ENCODE measurements at places on chromosomes 12 and 14.

GRCh38 chr12:116199160-116199706, 78.3 kb downstream of the MED13L start:
- DNase-seq = no peak

GRCh38 chr12:1252758-1253157, 261.7 kb downstream of the ERC1 start:
- DNase-seq = no peak

- DNase-seq = no peak
Observed at GRCh38 chr12:82896979-82897378, 210.3 kb downstream of the TMTC2 start.

DNA sequence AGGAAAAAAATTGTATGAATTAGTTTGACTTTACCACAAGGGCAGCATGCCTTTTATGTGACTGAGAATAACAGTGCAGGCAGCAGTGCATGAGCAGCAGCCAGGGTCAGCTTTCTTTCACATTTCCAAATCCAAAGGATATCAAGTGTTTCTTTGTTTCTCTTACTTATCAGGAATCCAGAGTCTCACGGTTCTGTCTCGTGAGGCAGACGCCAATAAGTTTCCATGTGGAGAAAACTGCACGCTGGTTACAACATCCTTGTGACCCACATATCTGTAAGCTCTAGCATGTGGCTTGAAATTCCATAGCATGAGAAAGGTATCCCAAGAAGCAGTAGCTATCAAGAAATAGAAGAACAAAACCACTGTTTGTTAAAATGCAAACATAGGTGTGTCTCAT, 27.6 kb downstream of the GALNT4 start:
- DNase-seq = no peak

DNA sequence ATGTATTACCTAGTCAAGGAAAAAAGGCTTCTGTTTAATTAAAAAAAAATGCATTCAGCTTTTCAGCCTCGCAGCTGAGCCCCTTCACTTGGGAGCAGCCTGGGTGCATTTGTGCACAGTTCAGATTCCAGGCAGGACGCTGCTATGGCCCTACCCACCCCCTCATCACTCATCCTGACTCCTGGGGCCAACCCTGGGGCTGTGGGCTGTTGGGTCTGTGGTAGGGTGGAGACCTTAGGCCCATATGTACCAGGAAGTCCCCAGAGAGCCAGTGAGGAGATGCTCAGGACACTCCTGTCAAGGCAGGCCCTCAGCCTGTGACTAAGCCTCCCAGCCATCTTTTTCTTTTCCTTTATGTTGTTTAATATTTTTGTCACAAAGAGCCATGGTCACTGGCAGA, 9.3 kb upstream of the CDCA4 start:
- DNase-seq = no peak

DNA sequence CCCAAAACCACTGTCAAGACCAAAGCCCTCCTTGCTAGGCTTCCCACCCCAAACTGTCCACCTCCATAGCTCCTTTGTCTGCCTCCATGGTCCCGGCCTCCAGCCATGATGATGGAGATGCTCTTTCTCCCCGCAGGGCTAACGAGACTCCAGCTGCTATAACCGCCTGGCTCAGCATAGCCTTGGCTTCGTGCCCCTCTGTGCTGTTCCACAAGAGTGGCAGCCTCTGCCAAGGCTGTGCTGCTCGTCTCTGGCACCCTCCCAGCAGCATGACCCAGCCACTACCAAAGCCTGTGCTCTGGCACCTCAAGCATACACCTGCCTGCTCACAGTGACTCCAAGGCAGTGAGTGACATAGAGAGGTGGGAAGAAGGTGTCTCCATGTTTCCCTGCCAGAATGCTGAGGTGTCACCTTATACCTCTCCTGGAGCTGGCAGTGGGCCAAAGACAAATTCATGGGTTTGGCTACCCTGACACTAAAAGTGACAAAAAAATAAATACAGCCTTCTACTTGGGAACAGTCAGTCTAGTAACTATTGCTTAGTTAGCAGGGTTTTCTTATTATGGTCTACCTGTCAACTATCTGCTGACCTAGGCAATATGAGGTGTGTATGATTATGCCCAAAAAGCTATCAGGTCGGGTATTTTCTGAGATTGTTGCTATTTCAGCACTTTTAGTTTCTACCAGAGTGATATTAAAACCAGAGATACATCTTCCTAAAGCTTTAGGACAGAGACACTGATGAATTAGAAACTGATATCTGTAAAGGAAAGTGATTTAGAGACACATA, 16.1 kb upstream of the KRT73 start:
- peak; percentile 49 for DNase-seq

GRCh38 chr12:110637869-110638441, 24.0 kb downstream of the TCTN1 start:
- DNase-seq = no peak

- no peak for DNase-seq
Observed at GRCh38 chr14:69699748-69700303, 67.1 kb upstream of the SRSF5 start.

DNA sequence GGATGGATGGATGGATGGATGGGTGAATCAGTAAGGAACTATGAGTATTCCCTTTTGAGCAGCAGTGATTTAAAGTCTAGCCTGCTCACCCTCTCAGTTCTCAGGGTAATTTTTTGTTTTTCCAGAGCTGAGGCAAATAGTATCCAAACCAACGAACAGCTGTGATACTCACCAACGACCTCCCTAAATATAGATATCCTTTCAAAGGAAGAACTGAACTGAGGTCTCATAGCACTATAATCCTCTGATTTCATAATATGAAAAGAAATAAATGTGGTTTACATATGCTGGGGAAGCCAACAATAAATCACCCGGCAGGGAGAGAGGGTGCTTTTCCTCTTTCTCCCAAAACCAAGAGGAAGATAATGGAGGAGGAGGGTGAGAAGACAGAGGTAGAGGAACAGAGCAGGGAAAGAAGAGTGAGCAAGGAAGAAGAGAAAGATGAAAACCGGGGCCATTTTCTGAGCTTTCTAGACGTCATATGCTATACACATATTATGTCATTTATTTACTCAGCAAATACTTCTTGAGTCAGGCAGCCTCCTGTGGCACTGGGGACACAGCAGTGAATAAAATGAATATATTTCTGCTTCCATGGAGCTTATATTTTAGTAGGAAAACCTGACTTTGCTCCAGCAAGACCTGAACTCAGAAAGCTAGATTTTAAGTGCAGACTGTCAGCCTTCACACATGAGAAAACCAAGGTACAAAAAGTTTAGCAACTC, 710.7 kb upstream of the TBX3 start:
- no peak for DNase-seq

DNA sequence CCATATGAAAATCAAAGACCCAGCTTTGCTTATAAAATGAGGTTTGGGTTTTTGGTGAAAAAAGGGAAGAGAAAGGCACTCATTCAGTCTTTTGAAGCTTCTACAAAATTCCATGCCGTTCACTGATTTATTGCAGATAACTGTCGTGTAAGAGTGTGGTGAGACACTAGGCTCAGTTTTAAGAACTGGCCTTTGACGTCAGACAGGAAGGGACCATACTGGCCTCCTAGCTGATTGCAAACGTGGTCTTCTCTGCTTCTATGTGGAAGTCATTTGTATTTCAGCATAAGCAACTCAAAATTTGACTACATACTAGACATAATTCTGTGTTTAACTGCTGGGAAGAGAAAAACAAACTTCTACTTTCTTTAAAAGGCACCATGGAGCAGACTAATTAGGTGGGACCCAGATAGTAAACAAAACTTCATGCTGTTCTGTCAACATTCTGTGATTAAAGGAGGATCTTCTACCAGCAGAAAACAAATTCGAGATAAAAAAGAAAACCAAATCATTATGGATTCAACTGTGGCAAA, 168.7 kb downstream of the TTC7B start:
- DNase-seq = no peak

DNA sequence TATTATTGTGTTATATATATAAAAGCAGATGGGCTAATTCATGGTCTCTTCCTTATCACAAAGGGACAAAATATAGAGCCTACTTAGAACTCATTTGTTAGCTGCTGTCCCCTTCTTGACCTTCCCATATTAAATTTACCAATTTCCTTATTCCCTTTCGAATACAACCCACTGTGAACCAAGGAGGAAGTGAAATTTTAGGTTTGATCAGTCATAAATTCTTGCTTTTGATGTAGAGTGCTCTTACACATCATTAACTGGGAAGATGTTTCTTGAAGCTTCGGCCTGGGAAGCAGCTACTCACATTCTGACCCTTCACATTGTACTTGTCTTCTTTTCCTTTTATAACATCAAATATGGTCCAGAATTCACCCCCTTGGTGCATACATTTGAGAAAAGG, 579.0 kb downstream of the LRFN5 start:
- DNase-seq = no peak

GRCh38 chr14:73712540-73713180, 1.5 kb downstream of the PNMA1 start:
- DNase-seq = peak; percentile 76

Data from coronary artery (tissue), 2 donors.